ENCODE measurements at places on chromosomes 12 and 14. TPM values are rescaled to one million over a fixed set of nuclear protein-coding genes. Genes with fewer than 3 reads are reported as not detected.

EGLN3 gene
- 12.0 TPM for total RNA-seq

BATF gene
- 1.5 TPM for total RNA-seq

FAM186B gene
- total RNA-seq, result 1.4 TPM

ULK1 gene
- total RNA-seq, result 63.8 TPM

- H3K4me3 ChIP-seq, result no peak overlapping the region
- DNase-seq, result no peak
- no peaks in the 10 kb centered on the region for H3K4me1 ChIP-seq
- H3K27ac ChIP-seq, result no peak overlapping the region
These were observed 3.0 kb downstream of the GPN3 start for GRCh38 chr12:110465024-110465423.

DNA sequence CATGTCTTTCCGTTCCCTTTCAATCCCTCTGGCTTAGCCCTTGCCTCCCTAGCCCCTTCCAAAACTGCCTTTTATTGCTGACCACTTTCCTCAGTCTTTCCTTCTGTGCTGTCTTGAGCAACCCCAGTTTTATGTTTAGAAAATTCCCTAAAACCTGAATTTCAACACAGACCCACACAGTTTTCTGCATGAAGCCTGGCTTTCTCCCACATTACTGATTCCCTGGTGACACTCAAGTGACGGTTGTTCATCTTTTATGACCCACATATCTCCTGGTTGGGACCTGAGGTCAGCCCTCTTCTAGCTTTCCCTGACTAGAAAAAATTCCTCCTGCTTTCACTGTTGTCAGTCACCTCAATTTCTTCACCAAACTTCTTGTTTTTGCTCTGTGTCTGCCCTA, 21.0 kb downstream of the FGD4 start:
- no peak overlapping the region for H3K4me3 ChIP-seq
- no peaks in the 10 kb centered on the region for H3K27me3 ChIP-seq
- DNase-seq, result no peak
- H3K4me1 ChIP-seq, result peaks cover 15% of the 10 kb centered on the region

- peak overlapping the region; percentile 11 for H3K27ac ChIP-seq
- no peak overlapping the region for H3K4me3 ChIP-seq
- H3K27me3 ChIP-seq, result no peaks in the 10 kb centered on the region
- H3K4me1 ChIP-seq, result peaks cover 13% of the 10 kb centered on the region
- no peak for DNase-seq
These were observed 75.0 kb downstream of the ACADS start for GRCh38 chr12:120800665-120801064.

- H3K27ac ChIP-seq, result no peak overlapping the region
- H3K4me1 ChIP-seq, result no peaks in the 10 kb centered on the region
- DNase-seq, result no peak
- H3K4me3 ChIP-seq, result no peak overlapping the region
- H3K36me3 ChIP-seq, result no peaks in the 10 kb centered on the region
These were observed 455.3 kb upstream of the ATP2B1 start for GRCh38 chr12:90163975-90164374.

- no peaks in the 10 kb centered on the region for H3K27me3 ChIP-seq
- H3K27ac ChIP-seq, result peak overlapping the region; percentile 63
- peaks cover 9% of the 10 kb centered on the region for H3K4me1 ChIP-seq
- H3K36me3 ChIP-seq, result no peaks in the 10 kb centered on the region
- no peak for DNase-seq
- no peak overlapping the region for H3K4me3 ChIP-seq
These were observed 41.9 kb downstream of the SLC6A12 start for GRCh38 chr12:171743-172676.

GRCh38 chr12:131052063-131052781, 98.5 kb downstream of the ADGRD1 start:
- H3K4me1 ChIP-seq, result no peaks in the 10 kb centered on the region
- H3K27me3 ChIP-seq, result no peaks in the 10 kb centered on the region
- H3K27ac ChIP-seq, result no peak overlapping the region
- DNase-seq, result peak; percentile 18
- no peak overlapping the region for H3K4me3 ChIP-seq
- H3K36me3 ChIP-seq, result no peaks in the 10 kb centered on the region

GRCh38 chr14:37864861-37865718, 269.7 kb downstream of the TTC6 start:
- no peaks in the 10 kb centered on the region for H3K27me3 ChIP-seq
- H3K27ac ChIP-seq, result peak overlapping the region; percentile 8
- peaks cover 13% of the 10 kb centered on the region for H3K4me1 ChIP-seq
- DNase-seq, result peak; percentile 34
- no peaks in the 10 kb centered on the region for H3K36me3 ChIP-seq
- H3K4me3 ChIP-seq, result no peak overlapping the region
